ENCODE measurements at places on chromosomes 5 and 9.

GRCh38 chr9:127862075-127863011, 7.9 kb upstream of the ENG start:
- peak; percentile 98 for DNase-seq

DNA sequence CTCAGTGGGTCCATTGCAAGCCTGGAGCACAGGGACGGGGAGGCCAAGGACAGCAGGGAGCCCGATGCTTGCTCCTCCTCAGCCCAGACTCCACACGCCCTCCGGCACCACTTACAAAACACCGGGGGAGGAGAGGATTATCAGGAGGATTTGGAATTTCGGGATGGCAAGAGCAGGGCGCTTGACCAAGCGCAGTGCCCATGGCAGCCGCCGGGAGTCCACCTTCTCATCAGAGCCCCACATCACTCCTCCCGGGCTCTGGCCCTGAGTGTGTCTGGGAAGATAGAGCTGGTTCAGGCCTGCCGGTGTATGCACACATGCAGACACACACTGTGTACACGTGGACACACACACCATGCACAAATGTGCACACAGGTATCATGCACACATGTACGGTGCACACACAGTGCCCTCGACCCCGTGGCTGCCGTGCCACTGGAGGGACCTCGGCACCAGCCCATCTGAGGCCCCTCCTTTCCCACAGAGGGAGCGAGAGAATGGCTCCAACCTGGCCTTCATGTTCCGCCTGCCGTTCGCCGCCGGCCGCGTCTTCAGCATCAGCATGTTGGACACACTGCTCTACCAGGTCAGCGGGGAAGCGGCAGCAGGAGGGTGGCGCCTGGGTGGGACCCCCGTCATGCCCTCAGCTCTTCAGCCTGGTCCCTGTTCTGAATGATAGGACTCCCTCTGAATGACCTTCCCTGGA, 81.7 kb downstream of the KCNT1 start:
- no peak for DNase-seq

DNA sequence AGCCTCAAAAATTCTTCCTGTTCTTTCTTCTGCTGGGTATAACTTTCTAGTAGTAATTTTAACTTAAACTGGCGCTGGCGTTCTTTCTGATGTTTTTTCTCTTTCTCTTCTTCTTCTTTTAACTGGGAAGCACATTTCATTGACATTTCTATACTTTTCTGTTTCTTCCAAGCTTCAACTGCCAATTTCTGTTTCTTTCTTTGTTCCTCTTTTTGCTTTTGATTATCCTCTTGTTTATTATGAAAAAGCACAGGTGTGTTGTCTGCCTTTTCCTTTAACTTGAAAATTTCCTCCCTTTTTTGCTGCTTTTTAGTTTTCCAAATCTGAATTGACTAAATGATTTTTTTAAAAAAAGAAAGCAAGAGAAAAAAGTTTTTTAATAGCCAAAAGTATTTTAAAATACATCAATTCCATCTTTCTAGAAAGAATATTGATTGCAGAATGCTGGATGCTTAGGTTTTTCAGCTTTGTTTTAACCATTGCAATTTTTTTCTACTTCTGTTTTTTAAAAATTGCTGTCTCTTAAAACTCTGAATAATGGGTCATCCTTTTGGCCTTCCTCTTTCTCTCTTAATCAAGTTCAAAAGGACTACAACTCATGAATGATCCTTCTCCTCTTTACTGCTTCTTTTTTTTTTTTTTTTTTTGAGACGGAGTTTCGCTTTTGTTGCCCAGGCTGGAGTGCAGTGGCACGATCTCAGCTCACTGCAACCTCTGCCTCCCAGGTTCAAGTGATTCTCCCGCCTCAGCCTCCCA, 8.8 kb upstream of the PGGT1B start:
- peak; percentile 22 for DNase-seq

DNA sequence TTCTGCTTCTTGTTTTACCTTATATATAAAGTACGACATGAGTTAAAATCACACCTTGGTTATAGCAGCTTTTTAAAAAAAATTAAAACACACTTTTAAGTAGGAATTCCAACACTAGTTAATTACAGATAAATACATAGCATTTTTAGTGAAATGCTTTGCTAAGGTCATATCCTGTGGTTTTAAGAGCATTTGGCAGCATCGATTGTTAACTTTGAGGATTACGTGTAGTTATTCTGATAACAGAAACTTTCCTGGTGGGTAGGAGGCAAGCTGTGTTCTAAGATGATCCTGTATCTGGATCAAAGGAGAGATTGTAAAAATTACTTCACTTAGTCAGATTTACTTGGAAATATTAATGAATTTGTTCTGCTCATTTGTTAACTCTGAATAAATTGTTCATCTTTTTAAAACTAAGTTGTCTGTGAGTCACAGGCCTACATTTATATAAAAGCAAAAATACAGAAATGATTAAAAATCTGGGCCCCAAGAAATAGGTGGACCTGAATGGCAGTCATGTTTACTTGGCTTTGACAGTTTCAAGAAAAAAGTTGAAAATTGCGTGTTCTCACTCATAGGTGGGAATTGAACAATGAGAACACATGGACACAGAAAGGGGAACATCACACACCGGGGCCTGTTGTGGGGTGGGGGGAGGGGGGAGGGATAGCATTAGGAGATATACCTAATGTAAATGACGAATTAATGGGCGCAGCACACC, 58.3 kb downstream of the TRIO start:
- no peak for DNase-seq

- DNase-seq: peak; percentile 31
Measured at GRCh38 chr5:89324990-89325389, 442.0 kb upstream of the MEF2C start.

GRCh38 chr9:5949103-5949699, 58.5 kb downstream of the MLANA start:
- peak; percentile 32 for DNase-seq

- peak; percentile 48 for DNase-seq
Measured at GRCh38 chr9:127898433-127899127, 823 bp downstream of the ST6GALNAC6 start.

- peak; percentile 57 for DNase-seq
Measured at GRCh38 chr5:77210964-77211690, 647 bp downstream of the PDE8B start.

- no peak for DNase-seq
Measured at GRCh38 chr5:77163453-77163852, 47.0 kb upstream of the PDE8B start.

DNA sequence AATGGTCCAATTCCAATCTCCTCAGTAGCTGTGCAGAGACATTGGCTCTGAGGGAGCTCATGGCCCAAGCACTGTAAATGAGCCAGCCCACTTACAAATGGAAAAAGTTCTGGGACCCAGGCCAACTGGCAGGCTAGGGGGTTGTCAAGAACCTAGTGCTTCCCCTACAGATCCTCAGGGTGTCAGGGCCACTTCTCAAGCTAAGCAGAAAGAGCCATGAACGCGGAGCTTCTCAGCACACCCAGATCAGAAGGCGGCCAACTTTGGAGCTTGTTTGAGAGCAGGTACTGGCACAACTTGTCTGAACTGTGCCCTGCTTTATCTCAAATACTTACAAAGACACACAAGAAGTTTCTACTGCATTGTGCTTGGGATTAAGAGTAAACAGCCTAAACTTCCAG, 17.5 kb downstream of the TLE1 start:
- no peak for DNase-seq

All from KBM-7 (cell line).